ENCODE measurements at places on chromosomes 3 and 15.

DNA sequence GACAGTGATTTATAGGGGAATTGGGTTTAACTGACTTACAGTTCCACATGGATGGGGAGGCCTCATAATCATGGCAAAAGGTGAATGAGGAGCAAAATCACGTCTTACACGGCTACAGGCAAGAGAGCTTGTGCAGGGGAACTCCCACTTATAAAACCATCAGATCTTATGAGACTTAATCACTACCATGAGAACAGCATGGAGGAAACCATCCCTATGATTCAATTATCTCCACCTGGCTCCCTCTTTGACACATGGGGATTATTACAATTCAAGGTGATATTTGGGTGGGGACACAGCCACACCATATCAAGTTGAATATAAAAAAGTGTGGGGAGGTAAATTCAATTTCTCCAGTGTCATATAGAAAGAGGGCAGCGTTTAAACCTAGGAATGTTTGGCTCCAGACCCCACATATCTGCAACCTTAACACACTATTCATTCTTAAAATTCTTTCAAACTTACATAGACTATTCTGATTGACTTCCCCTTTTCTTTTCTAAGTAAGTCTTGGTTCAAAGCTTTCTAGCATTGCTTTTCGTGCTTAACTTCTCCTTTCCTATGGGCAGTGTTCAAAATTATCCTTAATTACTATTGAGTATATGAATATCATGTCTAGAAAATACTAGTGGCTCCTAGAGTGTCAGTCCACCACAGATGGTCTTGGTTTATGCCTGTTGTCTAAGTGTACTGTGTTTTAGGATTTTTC is 446.7 kb upstream of the GBE1 start:
- DNase-seq = no peak

GRCh38 chr3:69929019-69929418 is 70.5 kb upstream of the SAMMSON start:
- no peak for DNase-seq

- peak; percentile 90 for DNase-seq
Observed at GRCh38 chr15:63436872-63437375, 55.3 kb upstream of the CA12 start.

- no peak for DNase-seq
Observed at GRCh38 chr3:121768452-121768851, 18.9 kb upstream of the GOLGB1 start.

- DNase-seq = no peak
Observed at GRCh38 chr3:166060789-166061479, 223.7 kb upstream of the BCHE start.

- DNase-seq = no peak
Observed at GRCh38 chr15:67050062-67050461, 15.3 kb upstream of the SMAD3 start.

GRCh38 chr3:152595975-152596821 is 238.7 kb upstream of the P2RY1 start:
- peak; percentile 82 for DNase-seq

DNA sequence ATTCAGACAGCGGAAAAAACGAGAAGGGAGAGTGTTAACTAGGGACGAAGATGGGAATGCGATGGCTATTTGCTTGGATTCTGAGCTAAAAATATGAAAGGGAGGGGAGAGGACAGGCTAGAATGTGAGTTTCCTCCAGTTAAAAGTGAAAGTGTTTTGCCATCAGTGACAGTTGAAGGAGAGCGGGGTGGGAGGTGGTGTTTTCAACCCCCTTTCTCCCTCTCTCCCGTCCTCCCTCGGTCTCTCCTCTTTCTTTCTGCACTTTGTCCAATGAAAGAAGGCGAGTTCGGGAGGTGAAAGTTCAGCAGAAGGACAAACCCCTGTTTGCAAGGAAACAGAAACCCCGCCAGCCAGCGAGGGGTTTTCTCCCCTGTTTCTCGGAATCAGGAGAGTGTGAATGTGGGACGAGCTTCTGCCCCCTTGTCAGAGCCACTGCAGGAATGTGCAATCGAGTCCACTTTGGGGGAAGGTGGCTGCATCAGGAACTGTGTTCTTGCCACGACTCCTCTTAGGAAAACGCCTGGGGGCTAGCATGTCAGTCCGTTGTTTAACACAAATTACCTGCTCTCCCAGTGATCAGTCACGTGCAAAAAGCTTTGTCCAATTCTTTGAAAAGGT is 975 bp upstream of the FOXP1 start:
- DNase-seq = peak; percentile 76

- peak; percentile 25 for DNase-seq
Observed at GRCh38 chr3:123027292-123028232, at the start of gene SEMA5B. Gene SEMA5B (minus strand): TSS chr3:123027763. CDS start chr3:122961263, 66,500 bp downstream.

DNA sequence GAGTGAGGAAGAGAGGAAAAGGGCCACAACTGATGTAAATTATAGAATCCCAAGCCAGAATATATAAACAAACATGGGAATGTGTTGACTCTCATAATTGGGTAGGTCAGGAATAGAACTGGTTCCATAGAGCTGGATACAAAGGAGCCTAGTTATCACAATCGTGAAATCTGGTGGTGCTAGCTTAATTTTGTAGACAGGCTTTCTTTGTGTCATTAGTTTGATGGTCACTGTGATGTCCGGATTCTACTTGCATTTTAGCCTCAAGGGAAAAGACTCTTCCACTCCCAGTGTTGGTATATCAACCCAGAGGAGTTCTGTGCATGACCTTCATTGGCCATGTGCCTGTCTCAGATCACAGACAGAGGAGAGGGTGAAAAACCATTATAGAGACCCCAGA is 81.8 kb downstream of the NLGN1 start:
- no peak for DNase-seq

DNA sequence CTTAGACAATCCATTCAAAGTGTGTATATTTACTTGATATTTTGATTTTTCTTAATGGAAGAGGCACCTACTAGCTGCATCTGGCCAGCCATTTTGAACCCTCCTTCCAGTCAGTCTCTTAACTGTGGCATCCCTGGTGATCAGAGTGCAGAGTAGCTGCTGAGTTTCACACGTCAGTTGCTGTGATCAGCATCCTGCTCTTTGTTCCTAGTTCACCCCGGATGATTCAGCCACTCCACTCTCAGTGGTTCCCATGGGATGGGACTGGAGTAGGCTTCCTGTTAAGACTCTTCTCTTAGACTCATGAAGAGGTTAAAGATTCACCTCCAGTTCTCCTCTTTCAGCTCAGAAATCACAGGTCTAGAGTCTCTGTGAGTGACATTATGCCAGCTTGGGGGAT is 75.8 kb downstream of the STXBP5L start:
- DNase-seq = no peak

DNA sequence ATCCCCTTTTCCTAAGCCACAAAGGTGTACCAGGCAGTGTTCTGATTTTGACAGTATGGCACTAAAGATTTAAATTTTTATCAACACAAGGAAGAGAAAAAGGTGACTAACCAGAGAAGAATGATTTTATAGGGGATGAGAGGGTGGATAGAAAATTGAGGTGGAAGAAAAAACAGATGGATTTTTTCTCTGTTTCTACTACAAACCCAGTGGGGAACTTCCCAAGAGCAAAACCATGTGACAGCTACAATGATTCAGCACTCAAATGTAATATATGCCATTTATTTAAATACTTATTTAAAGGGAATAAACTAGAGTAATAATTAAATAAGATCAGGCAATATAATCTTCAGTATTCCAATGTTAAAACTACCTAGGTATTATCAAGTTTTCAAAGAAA is 11.1 kb downstream of the DCUN1D1 start:
- DNase-seq = peak; percentile 71

DNA sequence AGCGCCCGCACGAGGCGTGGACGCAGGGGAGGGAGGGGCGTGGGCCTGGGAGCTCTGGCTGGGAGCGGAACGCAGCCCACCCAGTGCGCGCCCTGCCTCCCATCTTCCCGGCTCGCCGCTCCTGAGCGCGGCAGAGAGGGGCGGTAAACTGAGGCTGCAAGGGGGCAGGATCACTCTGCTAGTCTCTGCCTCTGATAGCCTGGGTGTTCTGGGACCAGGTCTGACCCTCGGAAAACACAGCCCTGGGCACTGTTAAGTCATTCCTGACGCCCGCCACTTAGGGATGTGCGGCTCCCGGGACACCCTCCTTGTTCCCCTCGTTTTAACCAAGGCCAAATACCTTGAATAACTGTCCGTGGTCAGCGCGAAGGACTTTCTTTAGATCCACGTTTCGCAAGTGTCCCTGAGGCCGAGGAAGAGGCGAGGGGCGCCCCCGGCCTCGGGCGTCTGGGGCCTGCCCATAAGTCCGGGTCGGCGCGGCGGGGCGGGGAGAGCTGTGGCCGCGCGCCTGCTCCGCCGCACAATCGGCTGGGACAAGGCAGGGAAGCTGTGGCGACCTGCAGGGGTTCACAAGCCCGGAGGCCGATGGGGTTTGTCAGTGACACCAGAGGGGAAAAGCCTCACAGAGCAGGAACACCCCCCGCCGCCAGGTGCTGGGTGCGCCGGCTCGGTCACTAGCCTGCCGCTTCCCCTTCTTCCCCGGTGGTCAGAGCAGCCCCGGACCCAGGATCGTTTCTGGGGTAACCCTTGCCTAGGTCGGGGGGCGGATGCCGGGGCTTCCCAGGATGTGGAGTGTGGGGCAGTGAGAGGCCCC is 1.5 kb downstream of the ITPKA start:
- DNase-seq = no peak

DNA sequence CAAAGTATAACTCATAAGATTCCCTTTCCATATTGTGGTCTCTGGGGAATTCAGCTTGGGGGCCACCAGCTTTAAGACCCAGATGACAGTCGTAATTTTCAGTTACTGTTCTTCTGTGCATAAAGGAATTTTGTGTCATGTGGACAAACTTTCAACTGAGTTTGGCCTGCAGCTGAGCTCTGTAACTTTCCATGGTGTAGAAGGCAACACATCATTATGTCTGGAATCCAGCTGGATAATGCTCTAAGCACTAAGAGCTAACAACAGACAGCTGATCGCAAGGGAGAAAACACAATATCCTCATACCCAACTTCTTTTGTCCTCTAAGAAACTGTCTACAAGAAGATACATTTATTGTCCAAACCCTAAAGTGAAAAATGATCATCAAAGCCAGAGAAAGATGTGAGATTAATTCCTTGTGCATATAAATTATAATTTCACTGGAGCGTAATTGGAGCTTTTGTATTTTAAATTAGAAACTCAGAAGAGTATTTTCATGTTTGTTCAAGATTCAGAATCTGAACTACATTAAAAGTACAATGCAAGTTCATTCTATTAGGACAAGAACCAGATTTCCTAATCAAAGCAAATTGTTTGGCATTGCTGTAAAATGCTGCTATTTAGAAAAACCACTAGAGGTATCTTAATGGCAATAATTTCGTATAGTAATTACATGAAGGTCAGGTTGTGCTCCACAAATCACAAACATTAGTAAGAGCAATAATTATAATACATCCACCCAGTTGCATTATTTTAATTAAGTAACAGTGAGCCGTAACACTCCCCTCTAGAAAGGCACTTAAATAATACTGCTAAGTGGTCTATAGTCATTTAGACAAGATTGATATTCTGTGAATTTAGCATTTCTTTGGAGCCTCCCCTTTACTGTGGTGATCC is 218.8 kb downstream of the ATP8B4 start:
- peak; percentile 32 for DNase-seq

DNA sequence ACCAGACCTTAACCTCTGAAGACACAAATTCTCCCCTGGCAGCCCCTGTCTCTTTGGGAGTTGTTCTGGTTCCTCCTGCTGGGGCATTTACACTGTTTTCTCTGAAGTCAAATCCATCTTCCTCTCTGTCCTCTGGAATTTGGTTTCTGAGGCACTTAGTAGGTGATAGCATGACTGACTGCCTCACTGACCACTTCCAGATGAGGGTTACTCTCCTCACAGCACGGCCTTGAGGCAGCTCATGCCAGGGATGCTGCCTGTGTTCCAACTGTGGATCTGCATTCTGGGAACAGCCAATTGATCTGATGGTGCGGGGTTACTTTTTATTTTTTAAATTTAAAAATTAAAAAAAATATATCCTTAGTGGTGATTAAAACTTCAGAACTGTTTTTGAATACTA is 140.9 kb upstream of the ROPN1 start:
- DNase-seq = no peak

DNA sequence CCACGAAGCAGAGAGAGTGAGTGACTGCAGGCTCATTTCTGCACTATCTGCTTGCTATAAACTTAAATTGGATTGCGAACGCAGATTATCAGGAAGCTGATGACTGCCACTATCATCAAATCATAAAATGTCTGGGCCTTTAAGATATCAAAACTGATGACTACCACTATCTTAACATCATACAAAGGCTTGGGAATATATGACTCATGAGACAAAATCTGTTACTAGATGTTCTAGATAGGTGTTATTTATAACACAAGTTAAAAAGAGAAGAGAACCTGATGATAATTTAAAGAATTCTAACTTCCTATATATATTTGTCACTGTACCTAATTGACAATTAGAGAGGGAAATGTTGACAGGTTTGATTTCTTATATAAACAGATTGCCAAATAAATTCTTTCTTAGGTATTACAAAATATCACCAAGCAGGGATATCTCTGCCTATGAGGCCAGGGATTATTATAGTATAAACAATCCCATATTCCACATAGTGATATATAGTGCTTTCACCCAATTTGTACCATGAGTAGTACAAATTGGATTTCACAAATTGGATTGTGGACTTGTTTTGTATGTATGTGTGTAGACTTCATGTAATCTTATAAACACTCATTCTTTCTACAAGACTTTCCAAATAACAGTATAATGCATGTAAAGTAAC is 1157.2 kb downstream of the ROBO1 start:
- DNase-seq = no peak

- no peak for DNase-seq
Observed at GRCh38 chr3:122932251-122932967, 95.2 kb downstream of the SEMA5B start.

DNA sequence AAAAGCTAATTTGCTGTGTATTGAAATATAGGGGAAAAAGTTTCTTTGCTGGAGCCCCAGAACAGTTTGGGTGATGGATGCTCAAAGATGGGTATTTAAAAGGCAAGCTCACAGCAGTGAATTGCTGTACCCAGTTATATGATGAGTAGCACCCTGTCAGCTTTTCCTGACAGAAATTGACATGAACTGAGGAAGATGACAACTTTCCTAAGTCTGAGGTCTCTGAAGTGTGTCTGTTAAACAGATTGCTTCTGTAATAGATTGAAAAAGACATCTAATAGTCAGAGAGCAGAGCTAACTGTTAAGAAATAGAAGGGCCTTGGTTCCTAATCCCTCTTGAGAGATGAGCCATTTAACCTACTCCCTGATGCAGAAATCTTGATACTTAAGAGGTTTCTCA is 1278.0 kb upstream of the ALCAM start:
- DNase-seq = no peak

GRCh38 chr3:86104154-86104553 is 886.8 kb downstream of the VGLL3 start:
- DNase-seq = no peak

Measured in fibroblast of skin of back (primary cell).